ENCODE measurements at places on chromosomes 2 and 18.

DNA sequence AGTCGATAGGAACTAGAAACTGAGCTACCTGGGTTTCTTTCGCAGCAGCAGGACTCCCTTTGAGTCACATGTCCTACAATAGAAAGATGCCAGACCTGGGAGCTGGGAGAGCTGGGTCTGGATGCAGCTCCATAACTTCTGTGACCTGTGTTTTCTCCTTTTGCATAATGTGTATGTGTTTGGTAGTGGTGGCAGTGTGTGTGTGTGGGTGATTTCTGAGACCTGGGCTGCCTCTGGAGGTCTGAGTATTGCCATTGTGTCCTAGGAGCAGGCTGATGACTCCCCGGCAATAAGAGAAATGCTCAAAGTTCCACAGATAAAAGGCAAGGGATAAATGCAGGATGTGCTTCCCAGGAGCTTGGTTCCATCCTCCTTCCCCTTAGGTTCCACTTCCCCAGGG, 6.4 kb downstream of the WNT10A start:
- DNase-seq = no peak

- no peak for DNase-seq
Observed at GRCh38 chr2:223562078-223562477, 40.1 kb downstream of the SCG2 start.

GRCh38 chr2:18849841-18850578, 260.6 kb upstream of the NT5C1B start:
- DNase-seq = no peak

DNA sequence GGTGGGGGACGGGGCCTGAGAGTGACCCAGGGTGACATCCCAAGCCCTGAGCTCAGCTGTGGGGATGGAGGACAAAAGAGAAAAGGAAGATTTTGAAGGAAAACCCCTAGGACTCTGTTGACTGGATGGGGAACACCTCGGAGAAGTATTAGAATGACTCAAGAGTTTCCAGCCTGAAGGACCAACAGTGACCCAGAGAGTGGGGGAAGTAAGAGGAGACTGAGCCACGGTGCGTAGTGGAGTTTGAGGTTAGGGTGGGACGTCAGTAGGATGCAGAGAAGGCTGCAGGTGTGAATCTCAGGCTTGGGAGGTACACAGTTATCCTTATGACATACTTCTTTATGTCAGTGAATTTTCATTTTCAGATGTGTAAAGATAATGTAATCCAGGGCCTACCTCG, 119.5 kb downstream of the NCK2 start:
- DNase-seq = no peak

- DNase-seq = no peak
Observed at GRCh38 chr2:138112536-138112935, 148.3 kb downstream of the HNMT start.

- DNase-seq = no peak
Observed at GRCh38 chr2:241542278-241542605, 16.3 kb upstream of the BOK start.

DNA sequence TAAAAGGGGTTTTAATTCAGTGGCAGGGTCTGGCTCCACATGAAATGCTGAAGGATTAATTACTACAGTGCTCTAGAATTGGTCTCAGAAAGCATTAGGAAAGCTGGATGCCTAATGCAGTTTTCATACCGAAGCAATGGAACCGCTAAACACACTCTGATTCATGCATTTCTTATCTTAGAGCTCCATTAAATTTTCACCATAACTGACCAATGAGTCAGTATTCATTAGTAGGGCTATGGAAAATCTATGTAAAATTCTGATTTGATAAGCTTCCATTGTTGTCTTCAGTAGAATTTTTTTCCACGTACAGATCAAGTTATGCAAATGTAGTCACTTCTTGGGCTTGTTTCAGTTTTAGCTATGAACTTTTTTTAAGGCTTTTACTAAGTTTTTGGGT, 359.9 kb downstream of the ARHGAP15 start:
- no peak for DNase-seq

DNA sequence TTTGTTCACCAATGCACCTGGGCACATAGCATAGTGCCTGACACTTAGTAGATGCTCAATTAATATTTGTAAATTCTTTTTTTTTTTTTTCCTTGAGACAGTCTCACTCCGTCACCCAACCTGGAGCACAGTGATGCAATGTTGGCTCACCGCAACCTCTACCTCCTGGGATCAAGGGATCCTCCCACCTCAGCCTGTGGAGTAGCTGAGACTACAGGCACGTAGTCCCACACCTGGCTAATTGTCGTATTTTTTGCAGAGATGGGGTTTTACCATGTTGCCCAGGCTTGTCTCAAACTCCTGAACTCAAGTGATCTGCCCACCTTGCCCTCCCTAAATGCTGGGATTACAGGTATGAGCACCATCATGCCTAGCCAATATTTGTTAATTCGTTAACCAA, 23.2 kb upstream of the LPIN2 start:
- DNase-seq = no peak

DNA sequence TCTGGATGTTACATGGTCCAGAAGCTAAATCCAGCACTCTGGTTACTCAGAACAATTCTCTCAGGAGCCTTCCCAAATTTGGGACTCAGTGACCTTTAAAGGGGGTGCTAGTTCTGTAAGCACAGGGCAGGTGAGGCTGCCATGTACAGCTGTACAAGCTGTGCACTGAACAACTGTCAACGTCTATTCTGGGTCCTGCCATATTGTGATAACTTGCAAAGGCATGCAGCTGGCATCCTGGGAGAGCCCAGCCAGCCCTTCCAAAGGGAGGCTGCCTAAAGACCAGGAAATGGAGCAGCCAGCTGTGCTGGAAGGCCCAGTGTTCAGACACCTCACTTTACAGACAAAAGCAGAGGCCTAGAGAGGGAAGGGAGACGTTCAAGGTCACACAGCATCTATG, 204.8 kb downstream of the KLHL29 start:
- no peak for DNase-seq

DNA sequence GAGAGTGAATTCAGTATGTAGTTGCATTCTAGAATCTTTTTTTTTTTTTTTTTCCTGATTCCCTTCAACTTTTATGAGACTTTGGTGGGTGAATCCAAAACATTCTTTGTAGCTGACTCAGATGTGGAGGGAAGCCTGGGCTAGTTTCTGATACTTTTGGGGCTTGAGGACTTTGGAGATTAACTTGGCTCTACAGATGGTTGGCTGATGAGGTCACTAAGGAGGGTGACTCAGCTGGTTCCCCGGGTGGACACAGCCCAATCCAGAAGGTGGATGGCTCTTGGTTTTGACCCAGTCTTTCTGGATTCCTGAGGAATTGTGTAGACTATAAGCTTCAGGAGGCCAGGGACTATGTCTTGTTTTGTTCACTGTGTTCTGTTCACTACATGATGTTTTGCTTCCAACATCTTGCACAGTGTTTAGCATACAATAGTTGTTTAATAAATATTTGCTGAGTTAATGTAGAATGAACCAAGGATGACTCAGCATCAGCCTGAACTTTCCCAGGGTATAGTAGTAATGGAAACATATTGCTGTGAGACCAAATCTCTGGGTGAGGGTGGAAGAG, 30.5 kb downstream of the LAMA3 start:
- no peak for DNase-seq

- no peak for DNase-seq
Observed at GRCh38 chr2:165376571-165376975, 92.9 kb upstream of the CSRNP3 start.

DNA sequence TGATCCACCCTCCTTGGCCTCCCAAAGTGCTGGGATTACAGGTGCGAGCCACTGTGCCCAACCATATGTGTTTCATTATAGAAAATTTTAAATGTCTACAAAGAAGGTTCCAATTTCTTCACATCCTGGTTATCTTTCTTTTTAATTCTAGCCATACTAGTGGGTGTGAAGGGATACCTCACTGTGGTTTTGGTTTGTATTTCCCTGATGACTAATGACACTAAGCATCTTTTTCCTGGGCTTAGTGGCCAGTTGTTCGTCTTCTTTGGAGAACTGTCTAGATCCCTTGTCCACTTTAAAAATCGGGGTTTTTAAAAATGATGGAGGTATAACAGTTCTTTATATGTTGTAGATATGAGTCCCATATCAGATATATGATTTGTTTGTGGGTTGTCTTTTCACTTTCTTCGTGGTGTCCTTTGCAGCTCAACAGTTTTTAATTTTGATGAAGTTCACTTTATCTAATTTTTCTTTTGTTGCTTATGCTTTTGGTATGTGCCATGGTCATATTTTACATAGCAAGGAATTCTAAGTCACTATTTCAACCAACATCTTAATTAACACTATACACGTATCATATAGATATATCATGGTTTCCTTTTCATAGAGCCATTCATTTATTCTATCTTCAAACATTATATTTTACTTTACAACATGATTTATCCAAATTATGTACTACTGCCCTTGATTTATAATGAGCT, 135.0 kb upstream of the RIOK3 start:
- DNase-seq = no peak

GRCh38 chr2:108423502-108424251, 25.3 kb upstream of the GCC2 start:
- no peak for DNase-seq

- no peak for DNase-seq
Observed at GRCh38 chr2:173232956-173233744, 121.5 kb upstream of the CDCA7 start.

DNA sequence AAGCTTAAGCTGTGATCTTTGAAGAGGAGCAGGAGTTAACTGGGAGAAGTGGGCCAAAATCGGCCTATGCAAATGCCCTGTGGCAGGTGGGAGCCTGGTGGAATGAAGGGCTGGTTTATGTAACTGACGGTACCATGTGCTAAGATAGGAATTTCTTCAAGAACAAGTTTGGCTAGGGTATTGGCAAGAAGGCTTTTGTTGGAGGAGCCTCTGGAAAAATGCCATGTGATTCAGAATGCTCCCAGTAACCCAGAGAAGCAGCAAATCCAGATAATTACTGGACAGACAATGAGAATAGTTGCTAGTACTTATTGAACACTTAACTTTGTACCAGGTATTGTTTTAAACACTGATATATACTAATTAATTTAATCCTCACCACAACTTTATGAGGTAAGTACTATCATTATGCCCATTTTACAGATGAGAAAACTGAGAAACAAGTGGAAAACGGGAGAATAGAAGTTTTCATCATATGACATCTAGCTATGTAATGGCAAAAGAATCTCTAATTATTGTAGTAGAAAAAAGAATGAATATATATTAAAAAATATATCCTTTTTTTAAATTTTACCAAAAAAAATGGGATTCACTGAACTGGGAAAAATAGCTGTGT, 9.1 kb upstream of the FAM124B start:
- no peak for DNase-seq

GRCh38 chr2:161123531-161124030, 36.6 kb upstream of the TANK start:
- DNase-seq = no peak

GRCh38 chr2:184416146-184416913, 182.0 kb upstream of the ZNF804A start:
- peak; percentile 1 for DNase-seq

GRCh38 chr2:206859330-206859739, 80.0 kb upstream of the CPO start:
- no peak for DNase-seq

- no peak for DNase-seq
Observed at GRCh38 chr18:45505497-45506206, 109.6 kb upstream of the SLC14A2 start.

DNA sequence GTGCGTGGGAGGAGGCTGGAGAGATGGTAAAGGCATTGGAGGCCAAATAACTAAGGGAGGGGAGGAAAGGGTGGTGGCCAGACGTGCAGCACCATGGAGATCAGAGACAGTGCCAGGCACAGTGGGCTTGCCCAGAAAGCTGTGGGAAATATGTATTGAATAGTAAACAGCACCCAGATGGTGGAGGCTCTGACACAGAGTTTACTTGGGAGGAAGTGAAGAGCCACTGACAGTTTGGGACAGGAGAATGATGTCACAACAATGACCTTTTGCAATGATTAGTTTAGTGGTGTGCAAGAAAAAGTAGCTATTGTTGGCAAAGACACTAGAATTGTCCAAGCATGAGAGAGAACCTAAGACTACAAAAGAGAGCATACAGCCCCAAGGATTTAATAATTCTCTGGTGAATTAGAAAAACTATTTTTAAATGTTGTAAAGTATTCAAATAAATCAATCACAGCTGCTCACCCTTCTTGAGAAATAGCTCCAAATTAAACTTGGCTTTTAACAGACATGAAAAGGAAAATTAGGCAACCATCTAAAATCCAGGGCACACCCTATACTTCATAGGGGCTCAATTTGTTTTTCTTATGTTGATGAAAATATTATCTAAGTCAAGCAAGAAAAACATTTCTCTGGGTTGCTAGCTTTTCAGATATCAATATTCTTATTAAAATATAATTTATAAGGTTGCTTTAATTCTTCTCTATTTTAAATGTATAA, 458.7 kb upstream of the HNRNPA3 start:
- DNase-seq = no peak

DNA sequence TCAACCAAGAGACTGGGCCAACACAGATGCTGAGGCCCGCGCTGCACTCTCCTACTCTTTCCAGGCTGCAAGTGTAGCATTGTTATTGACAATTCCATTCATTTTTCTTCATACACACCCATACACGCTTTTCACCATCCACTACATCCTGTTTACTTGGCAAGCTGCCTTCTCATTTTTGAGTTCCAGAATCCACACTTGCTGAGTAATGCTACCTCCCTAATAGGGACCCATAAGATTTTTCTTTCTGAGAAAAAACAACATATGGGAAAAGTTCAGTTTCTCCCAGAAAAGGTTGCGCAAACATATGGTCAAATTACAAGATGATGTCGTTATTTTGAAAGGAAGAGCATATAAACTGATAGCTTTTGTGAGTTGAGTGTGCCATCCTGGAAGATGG, 3.3 kb upstream of the NETO1 start:
- no peak for DNase-seq

DNA sequence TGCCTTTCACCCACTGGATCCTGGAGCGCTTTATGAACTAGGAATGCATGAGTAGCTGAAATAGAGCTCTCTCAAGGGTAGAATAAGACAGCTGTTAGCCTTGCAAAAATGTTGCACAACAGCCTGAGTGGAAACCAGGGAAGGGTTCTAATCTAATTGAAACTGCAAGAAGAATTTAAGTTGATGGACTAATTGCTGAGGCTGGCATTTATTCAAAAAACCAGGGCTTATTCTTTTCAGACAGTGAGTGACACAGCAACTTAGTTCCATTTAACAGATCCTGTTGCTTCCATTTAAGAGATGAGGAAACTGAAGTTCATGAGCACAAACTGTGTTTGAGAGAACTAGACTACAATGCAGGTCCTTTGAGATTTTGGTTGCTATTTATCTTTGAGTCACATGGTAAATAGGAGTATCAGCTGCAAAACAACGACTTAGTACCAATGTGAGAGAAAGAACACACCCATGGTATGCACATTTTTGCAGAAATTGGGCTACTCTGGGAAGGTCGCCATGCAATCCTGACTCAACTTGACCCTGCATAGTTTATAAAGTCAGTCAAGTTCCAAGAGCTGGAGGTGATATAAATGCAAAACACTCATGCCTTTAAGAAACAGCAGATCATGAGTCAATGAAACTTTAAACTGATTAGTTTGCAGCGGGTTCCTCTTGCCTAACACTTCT, 76.4 kb upstream of the PARD3B start:
- DNase-seq = no peak

GRCh38 chr2:49255409-49255971, 101.2 kb upstream of the FSHR start:
- DNase-seq = no peak

Measured in nucleus accumbens (tissue), 56 donors.